ENCODE measurements at places on chromosomes 7 and 10.

DNA sequence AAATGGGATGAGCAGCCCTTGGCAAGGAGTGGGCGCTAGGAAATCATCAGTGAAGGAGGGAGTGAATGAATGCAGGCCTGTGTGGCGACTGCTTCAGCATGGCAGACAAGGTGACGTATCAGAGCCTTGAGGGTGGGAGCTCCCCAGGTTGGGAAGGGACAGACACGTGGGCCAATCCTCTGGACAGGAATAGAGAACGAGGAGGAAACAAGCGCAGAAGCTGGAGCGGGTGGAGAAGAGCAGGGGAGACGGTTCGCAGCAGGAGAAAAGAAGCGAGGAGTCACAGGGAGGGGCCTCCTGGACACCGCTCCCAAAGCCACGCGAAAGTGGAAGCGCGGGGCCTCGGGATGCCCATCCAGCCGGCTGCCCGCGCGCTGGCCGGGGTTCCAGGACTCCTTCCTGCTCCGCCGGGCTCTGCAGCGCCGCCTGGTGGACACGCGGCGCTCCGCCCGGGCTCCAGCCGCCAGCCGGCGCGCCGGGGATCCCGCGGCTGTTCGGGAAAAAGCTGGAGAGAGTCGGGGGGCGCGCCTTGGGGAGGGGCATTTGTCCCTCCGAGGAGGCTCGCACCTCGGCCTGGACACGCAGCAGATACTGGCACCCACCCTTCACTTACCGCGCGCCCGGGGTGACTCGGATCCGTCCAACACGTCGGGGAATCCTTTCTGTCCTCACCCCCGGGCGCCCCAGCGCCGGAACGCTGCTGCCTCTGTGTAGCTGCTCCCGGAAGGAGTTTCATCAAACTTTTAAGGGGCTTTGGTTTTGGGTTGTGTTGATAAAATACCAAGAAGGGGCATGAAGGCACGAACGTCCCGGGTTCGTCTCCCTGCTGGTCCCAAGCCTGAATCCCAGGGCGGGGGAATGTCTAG lies 6.3 kb downstream of the ZNF503 start:
- no peak for DNase-seq

GRCh38 chr7:155340721-155341120 lies 43.0 kb downstream of the INSIG1 start:
- no peak for DNase-seq

DNA sequence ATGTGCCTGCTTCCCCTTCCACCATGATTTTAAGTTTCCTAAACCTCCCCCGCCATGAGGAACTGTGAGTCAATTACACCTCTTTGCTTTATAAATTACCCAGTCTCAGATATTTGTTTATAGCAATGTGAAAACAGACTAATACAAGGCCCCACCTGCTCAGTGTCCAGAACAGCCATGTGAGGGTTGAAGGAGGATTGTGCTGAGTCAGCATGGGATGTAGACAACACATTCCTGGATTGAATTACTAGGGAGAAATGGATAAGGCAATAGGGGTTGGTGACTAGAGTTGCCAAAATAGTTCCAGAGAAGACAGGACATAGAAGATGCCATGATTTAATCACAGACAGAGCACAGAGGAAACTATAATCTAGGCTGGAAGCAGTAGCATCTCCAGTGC lies 270.3 kb downstream of the GFRA1 start:
- DNase-seq, result no peak

- DNase-seq, result no peak
Measured at GRCh38 chr7:98223351-98223897, 12.2 kb downstream of the BHLHA15 start.

GRCh38 chr10:125936331-125936730 lies 40.0 kb downstream of the FANK1 start:
- DNase-seq, result no peak

- no peak for DNase-seq
Measured at GRCh38 chr10:122102146-122102868, 113.3 kb downstream of the TACC2 start.

- DNase-seq, result no peak
Measured at GRCh38 chr10:114038819-114039218, 4.8 kb upstream of the ADRB1 start.

GRCh38 chr10:91415816-91416215 lies 5.7 kb downstream of the HECTD2 start:
- no peak for DNase-seq

DNA sequence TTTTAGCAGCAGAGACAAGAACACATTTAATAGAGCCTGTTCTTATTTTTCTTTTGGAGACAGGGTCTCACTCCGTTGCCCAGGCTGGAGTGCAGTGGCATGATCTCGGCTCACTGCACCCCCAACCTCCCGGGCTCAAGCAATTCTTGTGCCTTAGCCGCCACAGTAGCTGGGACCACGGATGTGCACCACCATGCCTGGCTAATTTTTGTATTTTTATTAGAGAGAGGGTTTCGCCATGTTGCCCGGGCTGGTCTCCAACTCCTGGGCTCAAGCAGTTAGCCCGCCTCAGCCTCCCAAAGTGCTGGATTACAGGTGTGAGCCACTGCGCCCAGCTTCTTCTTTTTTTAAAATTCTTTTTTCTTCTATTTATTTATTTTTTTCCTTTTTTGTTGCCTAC lies 23.3 kb downstream of the GALNT17 start:
- DNase-seq, result no peak

GRCh38 chr7:105854498-105854897 lies 21.9 kb downstream of the ATXN7L1 start:
- no peak for DNase-seq

DNA sequence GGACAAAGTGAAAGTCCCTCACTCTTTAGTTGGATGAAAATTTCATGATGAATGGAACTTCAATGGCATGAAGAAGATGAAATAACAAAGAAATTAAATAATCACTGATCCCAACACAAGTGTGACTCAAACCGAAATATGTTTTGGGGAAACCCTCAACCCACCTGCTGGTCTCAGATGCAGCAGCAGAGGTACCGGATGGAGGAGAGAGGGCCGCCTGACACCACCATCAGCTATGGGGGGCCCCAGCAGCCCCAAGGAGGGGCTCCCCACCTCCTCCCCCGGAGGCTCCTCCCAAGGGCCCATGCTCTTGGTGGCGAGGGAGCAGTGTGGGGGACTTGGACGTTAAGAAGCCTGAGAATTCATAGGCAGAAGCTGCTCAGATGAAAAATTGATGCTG lies 137.2 kb upstream of the ADARB2 start:
- no peak for DNase-seq

Data from stimulated activated CD4-positive, alpha-beta T cell treated with anti-CD3 and anti-CD28 coated beads, Interleukin-15, amount 100 ng/mL, for 1 hour (primary cell).